ENCODE measurements at places on chromosomes 11 and 22. TPM values are rescaled to one million over a fixed set of nuclear protein-coding genes. Genes with fewer than 3 reads are reported as not detected.

- no peak for DNase-seq
Observed at GRCh38 chr22:25077964-25078363, 121.7 kb upstream of the CRYBB3 start.

DNA sequence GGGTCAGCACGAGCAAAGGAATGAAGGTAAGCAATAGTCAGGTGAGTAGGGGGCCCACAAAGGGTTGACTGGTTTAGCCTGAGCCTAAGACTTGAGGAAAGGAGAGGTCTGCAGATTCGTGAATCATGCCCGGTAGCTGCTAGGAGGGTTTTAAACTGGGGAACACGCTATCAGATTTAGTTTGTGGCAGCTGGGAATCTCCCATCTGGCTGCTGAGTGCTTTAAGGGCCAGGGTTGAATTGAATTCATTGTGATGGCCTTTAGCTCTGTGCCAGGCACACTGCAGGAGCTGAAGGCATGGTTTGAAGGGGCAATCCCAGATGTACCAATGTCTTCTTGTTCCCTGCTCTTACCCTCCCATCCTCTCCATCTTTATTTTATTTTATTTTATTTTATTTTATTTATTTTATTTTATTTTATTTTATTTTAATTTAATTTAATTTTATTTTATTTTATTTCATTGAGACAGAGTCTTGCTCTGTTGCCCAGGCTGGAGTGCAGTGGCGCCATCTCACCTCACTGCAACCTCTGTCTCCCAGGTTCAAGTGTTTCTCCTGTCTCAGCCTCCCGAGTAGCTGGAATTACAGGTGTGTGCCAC, 1.9 kb upstream of the NECTIN1 start:
- DNase-seq = no peak

The MS4A7 gene
- 27.7 TPM for total RNA-seq

DNA sequence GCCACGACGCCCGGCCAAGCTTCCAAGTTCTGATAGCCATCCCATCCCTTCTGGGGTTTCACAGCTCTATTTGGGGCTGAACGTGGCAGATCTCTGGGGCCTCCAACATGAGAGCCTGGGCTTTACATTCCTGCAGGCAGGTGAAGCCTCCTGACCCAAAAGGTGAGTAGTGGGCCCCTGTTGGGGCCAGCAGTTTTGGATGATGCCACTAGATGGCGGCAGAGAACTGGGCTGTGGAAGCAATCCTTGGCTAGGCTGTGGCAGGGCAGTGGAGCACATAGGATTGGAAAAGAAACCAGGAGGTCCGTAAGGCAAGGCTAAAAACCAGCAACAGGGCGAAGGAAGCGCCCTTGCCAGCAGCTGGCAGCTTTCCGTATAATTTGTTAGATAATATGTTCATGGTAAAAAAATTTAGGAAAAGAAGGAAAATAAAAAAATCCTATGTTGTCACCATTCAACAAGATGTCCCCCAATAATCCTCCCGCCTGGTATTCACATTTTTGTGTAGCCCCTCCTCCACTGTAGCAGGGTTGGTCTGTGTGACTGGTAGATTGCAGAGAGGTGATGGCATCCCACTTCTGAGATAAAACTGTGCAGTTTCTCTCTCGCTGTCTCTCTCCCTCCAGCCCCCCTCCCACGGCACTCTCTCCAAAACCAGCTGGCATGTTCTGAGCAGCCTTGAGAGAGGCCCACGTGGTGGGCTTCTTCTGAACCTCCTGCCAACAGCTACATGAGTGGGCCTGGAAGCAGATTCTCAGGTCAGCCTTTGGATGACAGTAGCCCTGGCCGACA, 43.6 kb upstream of the OR4B1 start:
- peak; percentile 76 for DNase-seq

DNA sequence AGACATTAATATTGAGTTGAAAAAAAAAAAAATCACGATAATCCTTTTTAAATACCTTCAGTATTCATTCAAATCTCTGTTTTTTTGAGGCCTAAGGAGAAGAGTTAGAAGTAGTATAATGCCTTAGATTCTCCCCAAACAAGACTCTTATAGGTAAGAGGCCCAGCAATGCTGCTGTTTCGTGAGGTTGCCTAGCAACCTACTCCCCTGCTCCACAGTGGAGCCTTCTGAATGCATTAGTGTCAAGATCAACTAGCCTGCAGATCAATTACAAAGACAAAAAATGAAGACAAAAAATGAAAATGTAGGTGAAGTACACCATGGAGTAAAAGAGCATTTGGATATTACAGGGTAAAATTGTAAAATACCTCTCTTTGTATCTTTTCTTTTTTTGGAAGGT, 229.8 kb upstream of the LUZP2 start:
- no peak for DNase-seq

The C11orf91 gene
- total RNA-seq = not detected

GRCh38 chr11:89436071-89436470, 55.1 kb downstream of the NOX4 start:
- no peak for DNase-seq

The ALG9 gene
- total RNA-seq = 22.2 TPM

- no peak for DNase-seq
Observed at GRCh38 chr11:119764108-119764868, 35.3 kb upstream of the NECTIN1 start.

- DNase-seq = no peak
Observed at GRCh38 chr11:69459848-69460539, 21.5 kb upstream of the LINC01488 start.

The NAALAD2 gene
- 0.83 TPM for total RNA-seq

The TMEM121B gene
- 0.55 TPM for total RNA-seq

The OR51B5 gene
- not detected for total RNA-seq

The CHORDC1 gene
- 40.4 TPM for total RNA-seq

- DNase-seq = no peak
Observed at GRCh38 chr22:21815958-21816357, 51.5 kb downstream of the MAPK1 start.

DNA sequence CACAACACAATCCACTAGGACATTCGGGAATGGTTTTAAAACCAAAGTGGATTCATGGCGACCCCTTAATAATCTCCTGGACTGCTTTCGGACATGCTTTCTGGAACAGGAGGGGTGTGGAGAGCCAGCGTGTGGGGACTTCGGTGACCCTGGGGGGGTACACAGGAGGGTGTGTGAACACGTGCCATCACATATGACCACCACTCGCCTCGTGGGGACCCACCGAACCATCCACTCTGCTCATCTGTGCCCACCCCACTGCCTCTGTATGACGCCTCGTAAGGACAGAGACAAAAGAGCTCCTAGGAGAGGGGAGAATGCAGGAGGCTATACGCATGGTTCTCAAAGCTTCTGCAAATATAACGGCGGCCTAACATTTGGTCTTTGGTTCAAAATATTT, 8.9 kb downstream of the LTO1 start:
- no peak for DNase-seq

The HTR3B gene
- total RNA-seq = not detected

The APOA5 gene
- total RNA-seq = not detected

GRCh38 chr11:61332281-61332796, 566 bp downstream of the DDB1 start:
- no peak for DNase-seq

- DNase-seq = no peak
Observed at GRCh38 chr11:74520316-74520715, 26.8 kb upstream of the LIPT2 start.

DNA sequence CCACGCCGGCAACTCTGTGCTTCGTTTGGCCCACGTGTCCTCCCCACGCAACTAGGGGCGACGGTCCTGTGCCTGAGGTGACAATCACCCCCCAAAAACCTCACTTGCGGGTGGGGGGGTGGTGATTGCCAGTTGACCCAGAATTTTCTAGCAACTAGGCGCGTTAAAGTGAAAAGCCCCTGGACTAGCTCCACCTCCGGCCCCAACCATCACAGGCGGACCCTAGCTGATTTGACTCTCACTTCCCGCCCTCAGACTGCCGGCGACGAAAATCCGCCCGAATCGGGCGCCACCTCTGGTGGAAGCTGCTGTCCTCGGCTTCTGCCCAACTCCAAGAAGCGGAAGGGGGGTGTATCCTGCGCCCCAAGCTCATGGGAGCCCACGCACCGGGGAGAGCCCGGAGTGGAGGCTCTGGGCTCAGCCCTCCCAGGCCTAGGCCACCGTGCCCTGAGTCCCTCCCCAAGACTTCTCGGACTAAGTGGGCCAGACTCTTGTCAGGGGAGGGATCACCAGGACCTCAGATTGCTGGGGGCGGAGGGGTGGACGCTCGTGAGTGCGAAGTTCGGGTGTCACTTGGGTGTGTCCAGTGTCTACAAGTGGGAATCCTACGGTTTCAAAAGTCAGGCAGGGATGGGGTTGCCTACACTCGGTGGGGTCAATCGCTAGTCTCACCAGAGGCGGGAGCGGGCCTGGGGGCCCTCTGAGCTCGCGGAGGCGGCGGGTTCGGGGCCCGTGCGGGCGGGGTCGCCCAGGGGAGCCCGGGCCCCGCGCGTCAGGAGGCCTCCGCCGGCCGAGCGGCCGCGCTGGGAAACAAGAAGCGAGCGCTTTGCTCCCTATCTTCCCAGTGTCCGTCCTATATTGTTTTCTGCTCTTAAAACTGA, 12.3 kb downstream of the PAX6 start:
- DNase-seq = peak; percentile 44

The KRTAP5-8 gene
- not detected for total RNA-seq

DNA sequence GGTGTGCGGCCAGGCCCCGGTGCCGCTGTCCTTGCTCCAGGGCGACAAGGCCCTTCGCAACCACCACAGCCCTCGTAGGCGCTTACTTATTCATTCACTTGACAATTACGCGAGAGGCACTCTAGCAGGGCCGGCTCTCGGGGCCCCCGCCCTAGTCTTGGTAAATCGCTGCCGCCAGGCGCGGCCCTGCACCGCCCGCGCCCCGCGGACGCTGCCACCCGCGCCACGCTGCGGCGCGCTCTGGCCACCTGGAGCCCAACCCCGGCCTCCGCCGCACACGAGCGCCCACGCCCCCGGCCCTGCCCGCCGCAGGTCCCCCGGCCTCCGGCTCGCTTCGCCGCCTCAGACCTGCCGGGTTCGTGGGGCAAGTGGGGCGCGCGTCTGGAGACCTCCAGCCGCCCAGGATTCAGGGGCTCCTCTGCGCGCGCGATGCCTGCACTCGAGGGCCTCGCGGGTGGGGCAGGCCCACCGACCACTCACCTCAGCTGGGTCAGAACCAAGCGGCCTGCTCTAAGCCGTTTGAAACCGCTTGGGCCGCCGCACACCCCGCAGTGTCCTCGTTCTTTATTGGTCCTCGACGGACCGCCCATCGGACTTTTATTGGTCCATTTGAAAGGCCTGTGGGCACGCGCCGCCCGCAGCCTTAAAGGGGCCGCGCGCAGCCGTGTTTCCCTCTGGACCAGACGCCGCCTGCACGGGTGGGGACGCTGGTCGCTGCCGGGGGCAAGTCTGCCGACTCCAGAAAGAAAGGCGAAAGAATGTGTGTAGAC, at the start of gene CKAP5:
Gene CKAP5, minus strand, starts transcription at position 541 of the 770 bp plus-strand sequence. CDS start 25,049 bp downstream, outside the sequence.
- DNase-seq = peak; percentile 94

DNA sequence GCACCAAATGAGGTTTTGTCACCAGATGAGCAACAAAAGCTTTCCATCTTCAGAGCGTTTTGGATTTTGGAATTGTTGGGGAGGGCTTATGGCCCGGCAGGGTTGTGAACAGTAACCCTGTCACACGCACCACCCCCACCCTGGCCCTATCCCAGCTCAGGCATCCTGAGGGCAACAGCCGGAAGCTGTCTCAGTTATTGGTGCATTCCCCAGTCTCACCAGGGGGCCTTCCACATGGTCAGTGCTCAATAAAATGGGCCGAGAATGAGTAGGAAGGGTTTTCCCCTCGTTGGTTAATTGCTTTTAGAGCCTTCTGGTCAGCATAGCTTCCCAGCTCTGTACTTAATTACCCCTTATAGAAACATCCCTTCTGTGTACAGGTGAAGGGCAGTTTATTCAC, 46.0 kb downstream of the LRP5 start:
- no peak for DNase-seq

- DNase-seq = no peak
Observed at GRCh38 chr11:8258784-8259183, 4.9 kb downstream of the LMO1 start.

DNA sequence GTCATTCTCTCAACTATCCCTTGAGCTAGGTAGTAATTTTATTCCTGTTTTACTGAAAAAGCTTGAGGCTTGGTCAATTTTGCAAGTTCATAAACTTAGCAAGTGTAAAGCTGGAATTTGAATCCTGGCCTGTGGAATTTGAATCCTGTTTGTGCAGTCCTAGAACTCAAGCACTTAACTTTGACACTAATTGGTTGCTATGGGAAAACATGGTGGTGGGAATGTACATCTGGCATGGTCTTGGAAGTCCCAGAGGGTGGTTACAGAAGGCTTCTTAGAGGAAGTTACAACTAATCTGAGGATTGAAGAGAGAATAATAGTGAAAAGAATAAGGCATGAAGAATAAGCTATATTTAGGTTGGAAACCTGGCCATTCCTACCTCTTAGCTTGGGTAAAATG, 66.5 kb upstream of the LIN7C start:
- DNase-seq = no peak

DNA sequence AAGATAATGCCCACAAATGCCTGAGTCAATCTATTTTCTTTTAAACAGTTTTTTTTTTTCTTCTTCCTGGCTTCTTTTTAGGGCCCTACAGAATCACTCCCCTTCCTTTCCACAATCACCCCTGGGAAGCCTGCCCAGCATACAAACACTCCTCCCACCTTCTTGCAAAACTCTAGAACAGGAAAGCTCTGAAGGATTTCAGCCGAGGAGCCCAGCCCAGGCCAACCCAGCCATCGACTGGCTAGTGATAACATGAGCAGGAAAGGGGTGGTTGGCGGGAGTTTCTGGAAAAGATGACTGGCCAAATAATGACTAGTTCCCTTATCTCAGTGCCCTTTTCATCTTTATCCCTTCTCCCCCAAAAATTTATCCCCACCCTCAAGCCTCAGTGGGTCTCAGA, 68.2 kb downstream of the USP35 start:
- DNase-seq = peak; percentile 97

The OR8D1 gene
- not detected for total RNA-seq

DNA sequence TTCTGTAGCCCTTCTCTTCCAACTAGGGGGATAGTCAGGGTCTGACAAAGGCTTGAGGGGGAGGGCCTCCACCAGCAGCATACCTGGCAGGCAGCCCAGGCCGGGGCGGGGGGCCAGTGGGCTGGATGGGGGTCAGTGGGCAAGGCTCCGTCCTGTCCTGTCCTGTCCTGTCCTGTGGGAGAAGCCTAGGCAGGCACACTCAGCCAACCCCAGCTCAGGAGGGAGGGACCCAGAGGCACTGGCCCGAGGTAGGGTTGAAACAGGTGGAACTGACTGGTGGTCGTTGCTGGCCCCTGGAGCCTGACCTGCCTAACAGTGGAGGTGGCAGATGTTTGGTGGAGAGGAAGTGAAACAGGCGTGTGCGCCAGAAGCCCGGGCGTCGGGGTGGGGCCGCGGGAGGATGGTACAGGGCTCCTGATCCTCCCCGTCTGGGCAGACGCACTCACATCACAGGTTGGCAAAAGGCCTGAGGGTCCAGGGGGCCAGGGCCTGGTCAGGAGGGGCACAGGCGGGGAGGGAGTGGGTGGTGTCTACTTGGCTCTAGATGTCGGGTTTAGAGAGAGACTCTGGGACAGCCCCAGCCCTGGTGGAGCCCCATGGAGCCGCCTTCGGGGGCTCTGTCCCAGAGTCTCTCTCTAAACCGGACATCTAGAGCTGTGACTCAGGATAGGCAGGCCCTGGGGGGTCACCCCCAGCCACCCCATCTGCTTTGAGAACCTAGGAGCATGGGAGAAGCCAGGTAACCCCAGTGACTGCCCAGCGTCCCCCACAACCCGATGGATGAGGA, 32.5 kb upstream of the GRAMD4 start:
- no peak for DNase-seq

The RAC2 gene
- total RNA-seq = 2.9 TPM

- DNase-seq = no peak
Observed at GRCh38 chr22:25748140-25748539, 6.2 kb downstream of the MYO18B start.

- DNase-seq = no peak
Observed at GRCh38 chr11:113556036-113556435, 80.8 kb upstream of the DRD2 start.

The CDC42BPG gene
- 0.33 TPM for total RNA-seq
